ENCODE measurements at places on chromosomes 4 and X.
A peak's percentile ranks its signal among the peaks of the same experiment; 100 is the strongest.

DNA sequence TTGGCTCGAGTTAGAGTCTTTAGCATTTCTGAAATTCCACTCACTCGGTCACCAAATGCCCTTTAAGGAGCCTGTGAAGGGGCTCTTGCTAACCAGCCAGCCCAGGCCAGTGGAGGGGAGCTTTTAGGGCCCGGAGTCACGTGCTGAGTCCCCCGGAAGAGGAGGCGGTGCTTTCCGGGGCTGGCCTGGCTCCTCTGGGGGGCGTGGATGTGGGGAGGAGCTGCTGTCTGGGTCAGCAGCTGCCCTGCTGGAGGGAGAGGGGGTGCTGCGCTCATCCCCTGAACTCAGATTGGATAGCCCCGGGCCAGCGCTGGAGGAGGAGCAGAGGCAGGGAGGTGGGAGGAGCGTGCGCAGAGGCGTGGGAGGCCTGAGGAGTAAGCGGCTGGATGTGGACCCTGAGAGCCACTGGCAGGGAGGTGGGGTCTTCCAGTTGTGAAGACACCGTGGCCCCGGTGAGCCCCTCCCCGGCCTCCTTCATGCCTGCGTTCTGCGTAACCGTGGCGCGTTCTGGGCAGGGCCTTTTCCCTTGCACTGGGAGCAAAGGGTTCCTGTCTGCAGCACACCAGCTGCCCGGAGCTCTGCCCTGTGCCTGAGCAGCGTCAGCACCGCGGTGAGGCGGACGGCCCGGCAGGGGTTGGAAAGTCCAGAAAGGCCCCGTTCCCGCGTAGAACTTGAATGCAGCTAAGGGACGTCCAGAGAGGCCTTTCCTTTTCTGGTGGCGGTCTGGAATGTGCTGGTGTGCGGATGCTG, 19.7 kb downstream of the MAEA start:
- peak; percentile 99 for DNase-seq

DNA sequence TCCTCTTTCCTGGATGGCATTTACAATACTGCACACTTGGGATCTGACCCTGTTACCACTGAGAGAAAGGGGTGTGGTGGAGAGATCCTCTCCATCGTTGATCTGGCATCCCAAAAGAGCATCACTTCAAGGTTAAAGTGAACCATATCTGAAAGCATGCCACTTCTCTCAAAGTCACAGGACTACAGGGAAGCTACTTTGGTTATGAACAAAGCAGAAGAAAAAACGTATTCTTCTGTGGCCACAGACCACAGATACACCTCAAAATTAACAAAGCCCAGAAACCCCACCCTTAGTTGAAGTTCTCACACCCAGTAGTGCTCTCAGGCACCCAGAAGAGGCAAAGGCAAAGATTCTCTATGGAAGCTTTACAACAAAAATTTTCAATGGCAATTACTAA, 108.3 kb downstream of the JADE1 start:
- no peak for DNase-seq

- DNase-seq, result no peak
Measured at GRCh38 chr4:28287831-28288233, 1427.2 kb downstream of the STIM2 start.

GRCh38 chr4:8913858-8914460, 42.3 kb upstream of the HMX1 start:
- peak; percentile 3 for DNase-seq

GRCh38 chrX:37314531-37314930, 34.6 kb upstream of the PRRG1 start:
- no peak for DNase-seq

DNA sequence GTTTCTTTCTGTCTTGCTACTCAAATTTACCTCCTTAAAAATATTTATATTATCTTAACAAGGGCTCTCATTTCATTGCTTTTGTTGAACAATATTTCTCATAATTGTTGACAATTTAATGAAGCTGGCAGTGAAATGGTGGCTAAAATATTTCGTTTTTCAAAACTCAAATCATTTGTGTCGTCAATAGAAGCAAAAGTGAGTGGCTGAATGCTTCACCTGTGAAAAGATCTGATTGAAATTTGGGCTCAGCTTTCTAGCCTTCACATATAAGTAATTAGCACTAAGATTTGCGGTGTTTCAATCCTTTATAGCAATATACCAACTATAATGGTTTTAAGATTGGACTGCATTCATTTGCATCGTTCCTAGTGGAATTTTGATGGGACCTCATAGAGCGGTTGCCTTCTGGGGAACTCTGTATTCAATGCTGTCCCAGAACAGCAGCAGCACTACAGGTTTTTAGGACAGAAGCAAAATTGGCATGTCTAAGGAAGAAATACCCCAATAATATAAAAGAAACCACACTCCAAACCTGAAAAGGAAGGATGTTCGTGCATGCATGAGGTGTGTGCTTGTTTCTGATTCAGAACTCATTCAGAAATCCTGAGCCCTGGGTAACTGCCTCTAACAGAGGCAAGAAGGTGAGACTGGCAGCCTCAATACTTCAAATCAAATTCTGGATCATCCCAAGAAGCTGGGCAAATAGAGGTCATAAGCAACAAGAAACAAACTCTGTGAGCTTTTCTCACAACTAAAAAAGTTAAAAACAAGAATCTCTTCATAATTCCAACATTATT, 2.5 kb downstream of the CXCL1 start:
- no peak for DNase-seq

- DNase-seq, result no peak
Measured at GRCh38 chr4:8840006-8840793, 31.4 kb downstream of the HMX1 start.

- DNase-seq, result peak; percentile 38
Measured at GRCh38 chr4:8427761-8428287, 12.7 kb downstream of the ACOX3 start.
